ENCODE measurements at places on chromosomes 3 and 15.
A peak's percentile ranks its signal among the peaks of the same experiment; 100 is the strongest.

GRCh38 chr15:93333796-93334195, 244.8 kb upstream of the RGMA start:
- no peak for DNase-seq

GRCh38 chr15:100761290-100761935, 118.2 kb upstream of the ALDH1A3 start:
- DNase-seq = no peak

- DNase-seq = no peak
Measured at GRCh38 chr3:189690237-189690636, 59.0 kb downstream of the TP63 start.

- DNase-seq = peak; percentile 3
Measured at GRCh38 chr15:35289024-35289617, 204.0 kb upstream of the NANOGP8 start.

DNA sequence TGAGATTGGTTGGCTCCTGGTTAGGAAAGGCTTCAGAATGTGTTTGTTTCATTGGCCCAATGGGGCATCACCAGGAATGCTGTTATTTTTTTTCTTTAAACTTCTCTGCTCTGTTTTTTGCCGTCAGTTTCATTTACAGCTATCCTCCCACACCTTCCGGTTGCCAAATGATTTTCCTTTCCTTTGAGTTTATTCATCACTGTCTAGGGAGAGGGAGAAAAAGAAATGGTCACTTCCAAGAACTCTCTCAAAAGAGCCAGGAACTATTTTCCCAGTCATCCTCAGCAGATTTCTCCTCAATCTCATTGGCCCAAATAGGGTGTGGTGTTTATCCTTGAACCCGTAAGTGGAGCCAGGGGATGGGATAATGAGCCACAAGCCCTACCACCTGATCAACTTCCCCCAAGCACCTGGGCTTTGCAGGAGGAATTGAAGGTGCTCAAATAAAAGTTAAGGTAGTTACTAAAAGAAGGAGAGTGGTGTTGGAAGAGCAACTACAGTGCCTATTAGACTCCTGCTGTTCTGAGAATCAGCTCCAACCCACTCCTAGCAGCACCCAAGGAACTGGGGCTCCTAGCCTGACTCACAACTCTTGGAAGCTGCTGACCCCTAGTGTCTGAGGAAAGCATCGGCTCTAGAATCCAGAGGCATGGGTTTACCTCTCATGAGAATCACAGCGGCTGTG, 183.8 kb upstream of the IL12A start:
- DNase-seq = peak; percentile 57
